ENCODE measurements at places on chromosomes 1 and 21.

DNA sequence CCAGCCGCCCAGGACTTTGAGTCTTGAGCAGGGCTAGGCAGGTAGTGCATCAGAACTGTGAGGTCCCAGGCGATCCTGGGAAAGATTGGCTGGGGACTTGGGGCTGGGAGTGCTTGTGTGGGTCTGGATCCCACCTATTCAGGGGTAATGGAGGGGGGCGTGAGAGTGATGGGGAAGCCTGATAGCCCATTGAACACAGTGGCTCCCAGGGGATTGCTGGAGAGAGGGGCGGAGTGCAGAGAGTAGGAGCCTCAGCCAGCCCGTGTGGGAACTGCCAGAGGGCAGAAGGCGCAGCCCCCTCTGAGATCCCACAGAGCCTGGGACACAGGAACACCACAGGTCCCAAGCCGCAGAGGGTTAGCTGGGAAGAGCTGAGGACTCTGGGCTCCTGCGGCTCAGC lies 19.3 kb upstream of the PDZK1IP1 start:
- DNase-seq = no peak

DNA sequence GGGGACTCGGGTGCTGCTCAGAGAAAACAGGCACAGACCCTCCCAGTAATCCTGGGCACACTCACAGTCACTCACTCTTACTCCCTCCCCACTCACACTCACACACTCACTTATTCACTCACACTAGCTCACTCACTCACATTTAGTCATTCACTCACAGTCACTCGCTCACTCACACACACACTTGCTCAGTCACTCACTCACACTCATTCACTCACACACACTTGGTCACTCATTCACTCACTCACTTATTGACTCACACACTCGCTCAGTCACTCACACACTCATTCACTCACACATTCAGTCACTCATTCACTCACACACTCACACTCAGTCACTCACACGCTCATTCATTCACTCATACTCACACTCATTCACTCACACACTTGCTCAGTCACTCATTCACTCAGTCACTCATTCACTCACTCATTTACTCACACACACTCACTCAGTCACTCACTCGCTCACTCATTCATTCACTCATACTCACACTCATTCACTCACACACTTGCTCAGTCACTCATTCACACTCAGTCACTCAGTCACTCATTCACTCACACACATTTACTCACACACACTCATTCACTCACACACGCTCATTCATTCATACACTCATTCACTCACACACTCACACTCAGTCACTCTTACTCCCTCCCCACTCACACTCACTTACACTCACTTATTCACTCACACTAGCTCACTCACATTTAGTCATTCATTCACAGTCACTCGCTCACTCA lies 164.2 kb upstream of the C1orf174 start:
- DNase-seq = no peak

GRCh38 chr1:172339842-172340241 lies 80.6 kb upstream of the C1orf105 start:
- DNase-seq = no peak

DNA sequence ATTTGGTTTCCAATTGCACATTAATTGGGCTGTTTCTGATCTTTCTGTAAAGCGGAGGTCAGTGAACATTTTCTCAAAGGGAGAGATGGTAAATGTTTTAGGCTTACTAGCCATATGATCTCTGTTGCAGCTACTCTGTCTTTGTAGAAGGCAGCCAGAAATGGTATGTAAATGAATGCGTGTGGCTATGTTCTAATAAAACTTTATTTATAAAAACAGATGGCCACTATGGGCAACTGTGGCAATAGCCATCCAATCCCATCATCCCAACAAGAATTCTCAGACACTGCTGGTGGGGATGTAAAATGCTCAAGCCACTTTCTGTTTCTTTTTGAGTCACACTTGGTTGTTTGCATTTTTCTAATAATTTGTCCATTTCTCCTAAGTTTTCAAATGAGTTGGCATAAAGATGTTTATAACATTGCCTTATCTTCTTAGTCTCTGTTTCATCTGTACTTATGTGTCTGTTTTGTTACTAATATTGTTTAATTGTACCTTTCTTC lies 448.8 kb upstream of the VAMP3 start:
- DNase-seq = no peak

- no peak for DNase-seq
Measured at GRCh38 chr1:89546082-89546889, 21.7 kb downstream of the LRRC8B start.

DNA sequence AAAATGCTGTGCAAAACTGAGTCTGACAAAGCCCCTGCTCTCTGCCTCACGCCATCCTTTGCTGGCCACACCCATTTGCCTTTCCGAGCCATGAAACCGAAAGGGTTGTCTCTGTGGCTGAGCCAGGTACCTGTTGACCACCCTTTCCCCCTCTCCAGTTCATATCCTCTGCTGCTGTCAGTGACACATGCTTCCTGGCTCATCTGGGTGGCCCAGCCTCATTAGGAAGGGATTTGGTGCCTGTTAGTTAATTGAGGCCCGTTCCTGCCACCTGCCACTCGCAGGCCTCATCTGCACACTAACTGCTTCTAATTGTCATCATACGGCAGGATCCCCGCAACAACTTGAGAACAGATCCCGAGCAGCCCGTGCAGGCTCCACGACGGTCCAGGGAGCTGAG lies 79.2 kb downstream of the OLIG1 start:
- no peak for DNase-seq

DNA sequence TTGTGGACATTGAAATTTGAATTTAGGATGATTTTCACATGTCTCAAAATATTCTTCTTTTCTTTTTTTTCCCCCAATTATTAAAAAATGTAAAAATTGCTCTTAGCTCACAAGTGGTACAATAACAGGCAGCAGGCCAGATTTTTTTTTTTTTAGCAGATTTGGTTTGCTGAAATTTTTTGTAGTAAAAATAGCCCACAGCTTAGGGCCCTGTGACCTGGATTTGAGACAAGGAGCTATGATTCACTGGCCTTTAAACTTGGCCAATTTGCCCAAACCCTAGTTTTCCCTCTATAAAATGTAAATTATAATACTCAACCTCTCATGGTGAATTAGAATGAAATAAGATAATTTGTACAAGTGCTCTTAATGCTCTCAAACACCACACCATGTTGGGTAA lies 253.8 kb downstream of the DYRK1A start:
- no peak for DNase-seq

DNA sequence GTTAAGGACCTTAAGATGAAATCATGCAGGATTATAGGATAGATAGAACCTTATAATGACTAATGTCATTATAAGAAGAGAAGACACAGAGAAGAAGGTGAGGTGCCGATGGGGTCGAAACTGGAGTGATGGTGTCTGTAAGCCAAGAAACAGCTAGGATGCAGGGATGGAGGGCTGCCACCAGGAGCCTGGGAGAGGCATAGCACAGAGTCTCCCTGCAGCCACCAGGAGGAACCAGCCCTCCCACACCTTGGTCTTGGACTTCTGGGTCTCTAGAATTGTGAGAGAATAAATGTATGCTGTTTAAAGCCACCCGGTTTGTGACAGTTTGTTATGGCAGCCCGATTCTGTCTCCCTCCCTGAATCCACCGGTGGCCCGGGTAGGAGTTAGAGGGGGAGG lies 337.2 kb upstream of the AJAP1 start:
- no peak for DNase-seq

DNA sequence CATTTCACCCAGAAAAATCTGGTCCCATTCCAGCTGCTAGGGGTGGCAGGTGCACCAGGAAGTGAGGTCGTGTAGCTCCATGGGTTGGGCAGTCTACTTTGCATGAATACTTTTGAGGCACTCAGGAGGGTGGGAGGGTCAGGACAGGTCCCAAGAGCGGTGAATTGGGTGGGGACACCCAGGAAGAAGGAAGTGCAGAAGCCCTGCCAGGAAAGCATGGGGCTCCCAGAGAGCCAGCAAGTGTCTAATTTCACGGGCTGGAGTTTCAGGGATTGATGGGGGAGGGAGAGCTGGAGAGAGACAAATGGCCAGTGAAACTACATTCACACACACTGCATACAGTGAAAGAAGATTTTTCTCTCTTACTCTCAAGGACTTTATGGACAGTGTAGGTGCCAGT lies 137.8 kb downstream of the GALNT2 start:
- no peak for DNase-seq

DNA sequence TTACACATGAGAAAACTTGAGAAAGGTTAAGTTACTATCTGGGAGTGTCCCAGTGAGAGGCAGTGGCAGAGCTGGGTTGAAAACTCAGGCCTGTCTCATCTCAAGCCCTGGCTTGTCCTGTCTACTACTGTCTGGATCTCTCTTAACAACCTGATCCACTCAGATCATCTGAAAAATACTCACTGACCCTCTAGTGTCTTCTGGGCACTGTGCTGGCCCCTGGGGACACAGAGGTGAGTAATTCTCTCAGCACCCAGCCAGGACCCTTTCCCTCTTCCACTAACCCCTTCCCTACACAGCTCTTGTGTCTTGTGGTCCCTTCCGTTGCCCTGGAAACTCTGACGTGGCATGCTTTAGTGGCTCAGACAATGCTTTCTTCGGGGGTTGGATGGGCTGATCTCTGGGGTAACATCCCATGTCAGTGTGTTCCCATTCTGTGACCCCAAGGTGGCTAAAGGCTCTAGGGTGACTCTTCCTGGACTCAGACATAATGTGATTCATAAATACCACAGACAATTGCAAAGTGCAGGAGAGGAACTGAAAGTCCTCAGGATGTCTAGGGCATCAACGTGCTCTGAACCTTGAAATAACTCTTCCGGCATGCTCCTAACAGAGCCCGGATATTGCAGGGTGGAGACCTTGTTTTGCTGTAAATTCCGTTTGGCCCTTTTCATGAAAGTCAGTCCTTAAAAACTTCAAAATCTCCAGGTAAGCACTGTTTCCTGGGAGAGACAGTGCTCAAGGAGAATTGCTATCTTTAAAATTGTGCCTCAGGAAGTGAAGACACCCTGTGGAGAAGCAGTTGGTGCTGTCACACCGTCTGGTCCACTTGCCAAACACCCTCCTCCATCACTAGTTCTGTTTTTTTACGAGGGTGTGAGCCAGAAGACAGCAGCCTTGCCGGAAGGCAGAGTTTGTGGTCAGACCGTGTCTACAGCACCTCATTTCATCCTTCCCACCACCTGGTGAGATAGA lies 4.0 kb downstream of the SHISAL2A start:
- peak; percentile 87 for DNase-seq

DNA sequence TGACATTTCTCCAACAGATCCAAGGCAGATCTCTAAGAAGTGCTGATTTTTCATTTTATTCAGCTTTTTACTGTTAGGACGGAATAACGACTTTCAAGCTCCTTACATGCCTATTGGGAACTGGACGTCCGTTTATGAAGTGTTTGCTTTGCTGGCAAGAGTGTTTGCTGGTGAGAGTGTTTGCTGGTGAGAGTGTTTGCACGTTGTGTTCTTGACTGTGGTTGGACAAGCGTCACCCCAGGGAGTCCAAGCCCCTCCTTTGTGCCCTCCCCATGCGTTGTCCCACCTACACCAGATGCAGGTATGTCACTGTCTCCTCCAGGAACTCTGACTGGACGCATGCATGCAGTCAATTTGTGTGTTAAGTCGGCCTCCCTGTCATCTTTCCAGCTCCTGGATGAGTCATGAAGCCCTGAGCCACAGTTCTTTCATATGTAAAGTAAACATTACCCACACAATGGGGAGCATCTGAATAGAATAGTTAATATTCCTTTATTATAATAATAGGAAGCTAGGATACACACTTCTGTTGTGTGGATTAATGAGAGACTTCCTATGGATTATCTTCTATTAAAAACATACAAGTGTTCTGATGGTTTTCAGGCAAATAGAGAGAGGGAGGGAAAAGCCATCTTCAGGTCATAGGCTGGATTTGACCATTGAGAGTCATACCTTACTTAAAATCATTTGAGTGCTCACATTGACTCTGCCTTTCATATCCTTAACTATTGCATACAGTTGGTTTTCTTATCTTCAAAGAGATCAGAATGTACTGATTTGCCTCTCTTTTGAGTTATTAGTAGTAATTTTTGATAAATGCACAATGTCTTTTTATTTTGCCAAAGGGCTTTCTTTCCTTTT lies 119.2 kb downstream of the GALNT2 start:
- no peak for DNase-seq

DNA sequence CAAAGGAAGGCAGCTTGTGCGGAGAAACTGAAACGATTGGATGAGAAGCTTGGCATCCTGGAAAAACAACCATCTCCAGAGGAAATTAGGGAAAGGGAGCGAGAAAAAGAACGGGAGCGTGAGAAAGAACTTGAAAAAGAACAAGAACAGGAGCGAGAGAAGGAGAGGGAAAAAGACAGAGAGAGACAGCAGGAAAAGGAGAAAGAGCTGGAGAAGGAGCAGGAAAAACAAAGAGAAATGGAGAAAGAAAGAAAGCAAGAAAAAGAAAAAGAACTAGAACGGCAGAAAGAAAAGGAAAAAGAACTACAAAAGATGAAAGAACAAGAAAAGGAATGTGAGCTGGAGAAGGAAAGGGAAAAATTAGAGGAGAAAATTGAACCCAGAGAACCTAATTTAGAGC lies 47.2 kb downstream of the PRRC2C start:
- no peak for DNase-seq

GRCh38 chr1:78091215-78091813 lies 45.5 kb downstream of the GIPC2 start:
- no peak for DNase-seq

- DNase-seq = no peak
Measured at GRCh38 chr1:226661271-226661670, 77.8 kb downstream of the ITPKB start.

DNA sequence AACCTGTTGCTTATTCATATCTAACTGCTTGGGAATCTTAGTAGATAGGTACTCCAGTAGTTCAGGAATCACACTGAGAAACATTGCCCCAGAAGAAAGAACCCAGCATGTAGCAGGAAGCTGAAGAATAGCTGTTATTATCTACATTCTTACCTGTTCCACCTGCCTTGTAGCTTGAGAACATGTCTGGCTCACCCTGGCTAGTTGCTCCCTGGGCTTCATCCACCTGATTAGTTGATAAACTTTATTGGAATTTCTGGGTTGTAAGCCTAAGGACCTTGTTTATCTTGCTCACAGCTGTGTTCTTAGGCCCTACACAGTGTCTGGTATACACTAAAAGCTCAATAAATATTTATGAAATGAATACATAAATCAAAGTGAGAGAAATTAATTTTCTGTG lies 106.3 kb upstream of the DMRTA2 start:
- no peak for DNase-seq

GRCh38 chr1:201877877-201878401 lies 10.8 kb upstream of the SHISA4 start:
- no peak for DNase-seq

DNA sequence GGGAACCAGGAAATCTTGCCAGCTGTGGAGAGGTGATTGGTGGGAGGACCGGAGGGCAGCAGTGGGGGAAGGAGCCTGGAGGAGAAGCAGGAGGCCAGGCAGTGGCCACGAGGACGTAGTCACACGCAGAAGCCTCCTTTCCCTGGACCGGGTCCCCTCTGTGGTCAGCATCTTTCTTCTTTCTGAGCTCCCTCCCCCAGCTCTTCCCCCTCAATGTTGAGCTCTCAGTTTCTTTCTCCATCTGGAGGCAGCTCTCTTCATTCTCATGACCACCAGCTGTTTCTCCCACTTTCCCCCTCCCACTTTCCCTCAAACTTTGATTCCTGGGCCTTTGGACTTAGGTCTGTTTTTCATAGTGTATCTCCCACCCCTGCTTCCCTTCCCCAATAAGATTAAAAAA lies 18.3 kb downstream of the KIRREL1 start:
- DNase-seq = no peak
